Fibroblast of gingiva (primary cell): ENCODE measurements at places on chromosomes 5 and 9.

GRCh38 chr9:72902268-72902667, 50.6 kb downstream of the ALDH1A1 start:
- DNase-seq, result no peak

DNA sequence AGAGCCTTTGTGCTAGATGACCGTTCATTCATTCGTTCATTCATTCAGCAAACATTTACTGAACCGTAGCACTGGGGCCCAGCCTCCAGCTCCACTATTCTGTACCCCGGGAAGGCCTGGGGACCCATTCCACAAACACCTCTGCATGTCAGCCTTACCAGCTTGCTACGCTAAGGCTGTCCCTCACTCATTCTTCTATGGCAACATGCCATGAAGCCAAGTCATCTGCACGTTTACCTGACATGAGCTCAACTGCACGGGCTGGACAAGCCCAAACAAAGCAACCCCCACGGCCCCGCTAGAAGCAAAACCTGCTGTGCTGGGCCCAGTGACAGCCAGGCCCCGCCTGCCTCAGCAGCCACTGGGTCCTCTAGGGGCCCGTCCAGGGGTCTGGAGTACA, 6.0 kb downstream of the CEL start:
- no peak for DNase-seq

DNA sequence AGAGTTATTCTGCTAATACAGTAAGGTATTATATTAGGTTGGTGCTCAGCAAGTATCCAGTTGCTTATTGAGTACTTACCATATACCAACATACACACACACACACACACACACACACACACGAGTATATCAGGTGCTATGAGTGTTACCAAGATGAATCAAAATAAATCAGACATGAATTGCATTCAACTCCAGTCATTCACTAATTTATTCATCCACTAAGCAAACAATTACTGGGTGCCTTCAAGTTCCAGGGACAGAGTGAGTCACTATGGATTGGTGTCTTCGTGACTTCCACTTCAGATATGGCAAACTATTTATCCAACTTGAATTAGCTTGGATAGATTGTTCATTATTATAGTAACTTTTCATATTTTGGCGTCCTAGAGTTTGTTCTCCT, 140.7 kb upstream of the SLC44A1 start:
- no peak for DNase-seq

- DNase-seq, result peak; percentile 6
Observed at GRCh38 chr5:53067641-53068040, 41.9 kb downstream of the MOCS2 start.

- DNase-seq, result no peak
Observed at GRCh38 chr9:71223953-71224538, 102.6 kb upstream of the TRPM3 start.

DNA sequence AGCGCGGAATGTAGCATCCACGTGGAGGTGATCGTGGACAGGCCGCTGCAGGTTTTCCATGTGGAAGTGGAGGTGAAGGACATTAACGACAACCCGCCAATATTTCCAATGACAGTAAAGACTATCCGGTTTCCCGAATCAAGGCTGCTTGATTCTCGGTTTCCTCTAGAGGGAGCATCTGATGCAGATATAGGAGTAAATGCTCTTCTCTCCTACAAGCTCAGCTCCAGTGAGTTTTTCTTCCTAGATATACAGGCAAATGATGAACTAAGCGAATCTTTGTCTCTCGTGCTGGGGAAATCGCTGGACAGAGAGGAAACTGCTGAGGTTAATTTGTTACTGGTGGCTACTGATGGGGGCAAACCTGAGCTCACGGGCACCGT, 598 bp downstream of the PCDHA2 start:
- DNase-seq, result no peak

DNA sequence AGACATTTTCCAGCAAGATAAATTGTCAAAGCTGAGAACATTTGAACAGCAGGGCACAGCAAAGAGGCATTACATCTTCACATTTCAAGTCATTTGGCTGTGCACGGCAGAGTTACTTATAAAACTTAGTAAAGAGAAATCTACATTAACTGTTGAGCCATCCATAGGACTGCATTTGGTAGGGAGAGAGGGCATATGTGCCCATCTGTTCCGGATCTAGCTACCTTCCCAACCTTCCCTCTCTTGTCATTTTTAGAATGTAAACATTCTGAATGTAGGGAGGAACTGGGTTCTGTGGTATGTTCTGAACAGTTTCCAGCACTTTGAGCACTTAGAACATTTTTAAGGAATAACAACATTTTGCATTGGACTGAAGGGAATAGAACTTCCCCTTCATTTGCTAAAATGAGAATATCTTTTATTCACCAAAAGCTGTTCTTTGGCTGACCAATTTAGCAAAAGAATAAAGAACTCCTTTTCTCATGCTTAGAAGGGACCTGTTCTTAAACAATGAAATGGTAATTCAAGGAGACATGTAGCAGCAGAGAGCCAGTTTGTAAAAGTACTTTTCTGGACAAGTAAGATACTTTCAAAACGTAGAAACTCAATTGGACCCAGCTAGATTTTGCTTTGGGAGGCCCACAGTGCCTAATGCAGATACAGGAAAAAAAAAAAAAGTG, 104.4 kb downstream of the CETN3 start:
- DNase-seq, result no peak

DNA sequence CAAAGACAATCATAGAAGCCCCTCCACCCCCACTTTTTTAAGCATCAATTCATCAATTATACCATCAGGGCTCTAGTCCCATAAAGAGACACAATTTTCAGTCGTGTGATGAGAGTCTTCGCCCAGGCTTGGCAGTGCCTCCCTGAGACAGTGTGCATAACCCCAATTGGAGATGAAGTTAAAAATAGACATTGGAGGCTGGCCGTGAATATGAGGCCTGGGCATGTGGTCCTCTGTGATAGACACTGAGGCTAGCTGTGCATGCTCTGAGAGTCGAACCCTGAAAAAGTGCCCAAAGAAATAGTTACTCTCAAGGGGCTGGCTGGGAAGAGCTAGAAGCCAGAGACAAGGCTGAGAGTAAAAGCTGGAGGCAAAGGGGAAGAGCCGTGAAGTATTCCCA, 248.6 kb upstream of the NR4A3 start:
- DNase-seq, result no peak

- DNase-seq, result peak; percentile 58
Observed at GRCh38 chr9:124852829-124853531, at the start of gene WDR38. Gene WDR38, plus strand, starts transcription at chr9:124853460. Its CDS starts 72 bp downstream, at chr9:124853532.

DNA sequence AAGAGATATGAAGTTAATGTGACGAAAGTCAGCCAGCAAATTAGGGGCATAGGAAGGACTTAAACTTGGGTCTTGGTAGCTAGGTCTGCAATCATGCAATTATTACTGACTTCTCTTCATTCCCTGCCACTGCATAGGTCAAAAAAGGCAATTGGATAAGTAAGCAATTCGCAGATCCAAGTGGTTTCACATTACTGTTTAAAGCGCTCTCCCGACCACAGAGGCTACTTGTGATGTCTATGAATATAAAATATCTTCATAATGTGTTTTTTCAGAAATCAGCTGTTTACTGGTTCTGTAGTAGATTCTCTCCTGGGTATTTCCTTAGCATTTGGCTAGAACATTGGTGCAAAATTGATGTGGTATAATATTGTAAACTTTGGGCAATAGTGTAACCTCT, 174.7 kb upstream of the PTGER4 start:
- peak; percentile 29 for DNase-seq

DNA sequence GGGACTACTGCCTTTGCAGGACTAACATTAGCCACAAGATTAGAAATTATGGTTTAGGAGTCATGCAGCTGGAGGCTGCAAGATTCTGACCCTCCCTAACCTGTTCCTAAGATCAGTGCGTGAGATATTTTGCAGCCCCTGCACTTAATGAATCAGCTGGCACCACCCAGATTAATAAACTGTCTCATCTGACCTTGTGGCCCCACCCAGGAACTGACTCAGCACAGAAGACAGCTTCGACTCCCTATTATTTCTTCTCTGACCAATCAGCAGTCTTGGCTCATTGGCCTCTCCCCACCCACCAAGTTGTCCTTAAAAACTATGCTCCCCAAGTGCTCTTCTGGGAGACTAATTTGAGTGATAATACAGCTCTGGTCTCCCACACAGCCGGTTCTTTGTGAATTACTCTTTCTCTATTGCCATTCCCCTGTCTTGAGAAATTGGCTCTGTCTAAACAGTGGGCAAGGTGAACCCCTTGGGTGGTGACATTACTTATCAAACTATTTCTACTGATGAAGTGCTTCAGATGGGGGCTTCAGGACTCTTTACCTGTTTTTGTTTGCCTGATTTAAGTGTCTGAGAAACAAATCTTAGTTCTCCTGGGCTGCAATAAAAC, 17.0 kb downstream of the CTSL start:
- DNase-seq, result no peak

GRCh38 chr9:7983490-7983889, 183.9 kb upstream of the DMAC1 start:
- DNase-seq, result no peak

GRCh38 chr9:36903541-36904435, 130.3 kb downstream of the PAX5 start:
- no peak for DNase-seq

DNA sequence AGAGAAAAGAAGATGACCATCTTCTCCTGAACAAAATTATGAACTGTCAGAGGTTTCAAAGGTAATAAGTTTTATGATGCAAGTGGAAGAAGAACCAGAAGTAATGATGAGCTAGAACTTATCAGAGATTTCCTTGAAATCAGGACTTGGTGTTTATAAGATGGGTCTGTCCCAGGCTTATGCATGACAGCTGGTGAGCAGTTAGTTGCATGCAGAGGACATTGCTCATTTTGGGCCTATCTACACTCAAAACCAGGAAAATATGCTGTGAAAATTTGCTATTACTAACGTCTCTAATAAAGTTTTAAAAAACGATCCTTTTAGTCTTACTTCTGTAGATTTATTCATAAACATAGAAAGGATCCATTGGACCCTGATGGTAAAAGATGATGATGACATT, 6.6 kb upstream of the STC2 start:
- no peak for DNase-seq

GRCh38 chr9:34125681-34126206, 754 bp downstream of the DCAF12 start:
- peak; percentile 5 for DNase-seq

GRCh38 chr5:137856916-137857862, 10.5 kb upstream of the MYOT start:
- no peak for DNase-seq

- DNase-seq, result no peak
Observed at GRCh38 chr5:87002485-87002884, 265.2 kb upstream of the RASA1 start.

DNA sequence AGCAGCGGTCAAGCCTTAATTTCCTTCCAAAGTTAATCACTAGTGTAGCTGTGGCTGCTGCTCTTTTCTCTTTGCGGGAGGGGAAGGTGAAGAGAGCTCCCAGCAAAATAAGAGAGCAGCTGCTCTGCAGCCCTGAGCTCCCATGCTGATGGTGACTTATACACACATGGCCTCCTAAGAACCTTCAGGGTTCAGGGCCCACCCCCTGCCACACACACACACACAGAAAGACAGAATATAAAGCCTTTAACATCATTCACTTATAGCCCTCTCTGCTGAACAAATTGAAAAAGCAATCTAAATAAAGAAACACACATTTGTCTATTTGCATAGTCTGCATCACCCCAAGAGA, 43.6 kb downstream of the GAS1 start:
- no peak for DNase-seq

- no peak for DNase-seq
Observed at GRCh38 chr5:169166078-169166477, 134.9 kb downstream of the SLIT3 start.

DNA sequence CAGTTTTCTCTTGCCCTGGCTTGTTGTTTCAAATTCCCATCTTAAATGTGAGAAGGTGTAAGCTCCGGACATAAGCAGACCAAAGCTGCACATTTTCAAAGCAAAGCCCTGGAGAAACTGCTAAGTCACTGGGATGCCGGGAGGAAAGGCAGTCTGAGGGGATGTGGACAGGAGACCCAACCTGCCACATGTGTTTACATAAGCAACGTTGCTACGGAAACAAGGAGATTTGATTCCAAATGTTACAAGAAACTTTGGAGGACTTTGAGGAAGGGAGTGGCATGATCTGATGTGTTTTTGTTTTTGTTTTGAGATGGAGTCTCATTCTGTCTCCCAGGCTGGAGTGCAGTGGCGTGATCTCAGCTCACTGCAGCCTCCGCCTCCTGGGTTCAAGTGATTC, 25.7 kb upstream of the INSYN2B start:
- DNase-seq, result peak; percentile 3

DNA sequence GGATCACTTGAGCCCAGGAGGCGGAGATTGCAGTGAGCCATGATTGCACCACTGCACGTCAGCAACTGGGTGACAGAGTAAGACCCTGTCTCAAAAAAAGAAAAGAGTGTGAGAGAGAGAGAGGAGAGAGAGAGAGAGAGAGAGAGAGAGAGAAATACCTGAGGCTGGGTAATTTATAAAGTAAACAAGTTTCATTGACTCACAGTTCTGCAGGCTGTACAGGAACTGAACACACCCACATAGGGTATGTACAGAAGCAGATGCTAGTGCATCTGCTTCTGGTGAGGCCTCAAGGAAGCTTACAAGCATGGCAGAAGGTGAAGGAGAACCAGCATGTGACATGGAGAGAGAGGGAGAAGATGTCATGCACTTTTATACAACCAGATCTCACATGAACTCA, 46.4 kb upstream of the CHD1 start:
- DNase-seq, result no peak

- peak; percentile 15 for DNase-seq
Observed at GRCh38 chr5:143781993-143782520, 29.9 kb upstream of the HMHB1 start.

DNA sequence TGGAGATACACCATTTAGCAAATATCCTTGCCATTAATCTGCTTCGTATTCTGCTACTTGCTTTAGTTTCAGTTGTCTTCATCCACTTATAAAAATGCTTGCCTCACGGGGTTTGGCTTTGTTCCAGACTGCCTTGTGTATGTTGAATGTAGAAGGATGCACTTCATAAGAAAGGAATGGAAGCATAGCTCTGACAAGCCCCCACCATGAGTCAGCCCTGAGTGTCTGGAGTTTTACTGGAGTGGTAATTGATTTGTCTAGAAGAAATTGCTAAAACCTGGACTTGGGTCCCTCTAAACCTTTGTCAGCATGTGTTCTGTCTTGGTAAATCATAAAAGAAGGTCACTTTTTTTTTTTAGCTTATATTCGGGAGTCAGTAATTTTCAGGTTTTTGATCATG, 4.6 kb downstream of the TEX48 start:
- DNase-seq, result peak; percentile 97

DNA sequence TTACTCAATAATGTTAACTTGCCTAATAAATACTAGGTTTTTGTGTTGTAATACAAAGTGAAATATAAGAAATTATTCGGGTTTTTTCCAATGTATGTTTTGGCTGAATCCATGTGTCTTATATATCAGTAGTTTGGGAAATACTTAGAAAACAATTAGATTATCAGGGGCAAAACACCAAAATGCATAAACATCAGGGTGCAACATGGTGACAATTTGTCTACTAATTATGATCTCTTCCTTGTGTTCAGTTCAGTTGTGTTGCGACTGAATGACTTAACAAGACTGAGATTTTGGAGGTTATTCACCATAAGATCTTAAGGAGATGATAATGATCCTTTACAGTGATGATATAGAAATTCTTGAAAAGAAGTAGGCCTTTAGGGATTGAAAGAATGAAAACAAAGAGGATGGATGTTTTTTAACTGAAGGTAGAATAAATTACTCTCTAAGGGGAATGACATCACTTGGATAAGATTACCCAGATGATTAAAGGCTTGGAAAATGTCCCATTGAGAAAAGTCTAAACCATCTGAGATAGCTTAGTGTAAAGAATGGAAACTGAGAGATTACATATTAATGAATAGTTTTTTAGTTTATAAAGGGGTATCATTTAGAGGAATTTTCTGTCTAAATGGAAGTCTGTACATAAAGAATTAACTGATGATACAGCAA, 415.8 kb downstream of the SPATA31D1 start:
- peak; percentile 16 for DNase-seq
